ENCODE measurements at places on chromosomes 2 and 18.

DNA sequence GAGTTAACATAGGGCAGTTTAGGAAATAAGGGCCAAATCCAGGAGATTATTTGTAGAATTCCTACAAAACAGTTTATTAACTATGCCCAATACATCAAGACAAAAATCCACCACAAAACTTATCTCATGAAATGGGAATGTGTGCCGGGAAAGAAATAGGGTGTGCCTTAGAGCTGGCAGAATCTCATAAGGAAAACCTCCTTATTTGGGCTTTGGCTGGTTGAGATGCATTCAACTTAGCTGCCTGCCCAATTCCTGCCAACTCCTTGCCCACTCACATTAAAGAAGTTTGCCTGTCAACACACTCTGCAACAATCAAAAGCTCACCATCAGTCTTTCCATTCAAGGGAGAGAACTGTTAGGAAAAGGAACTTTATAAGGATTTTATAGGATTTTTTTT lies 500.6 kb downstream of the SATB2 start:
- no peak for DNase-seq

DNA sequence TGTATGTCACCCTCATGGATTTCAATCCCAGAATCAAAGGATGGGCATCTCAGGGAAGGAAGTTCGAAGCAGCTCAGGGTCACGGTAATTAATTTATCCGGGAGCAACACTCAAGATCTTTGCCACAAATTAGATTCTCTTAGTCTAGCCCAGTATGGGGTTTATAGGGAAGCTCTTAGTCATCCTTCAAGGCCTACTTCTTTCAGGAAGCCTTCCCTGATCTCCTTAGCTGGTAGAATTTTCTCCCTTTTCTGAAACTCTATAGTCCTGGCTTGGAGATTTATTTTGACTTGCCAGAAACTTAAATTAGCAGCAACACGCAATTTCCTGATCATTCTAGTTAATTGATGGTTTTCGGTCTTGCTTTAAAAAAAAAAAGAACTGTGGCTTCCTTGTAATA lies 20.5 kb upstream of the GREB1 start:
- DNase-seq, result no peak

DNA sequence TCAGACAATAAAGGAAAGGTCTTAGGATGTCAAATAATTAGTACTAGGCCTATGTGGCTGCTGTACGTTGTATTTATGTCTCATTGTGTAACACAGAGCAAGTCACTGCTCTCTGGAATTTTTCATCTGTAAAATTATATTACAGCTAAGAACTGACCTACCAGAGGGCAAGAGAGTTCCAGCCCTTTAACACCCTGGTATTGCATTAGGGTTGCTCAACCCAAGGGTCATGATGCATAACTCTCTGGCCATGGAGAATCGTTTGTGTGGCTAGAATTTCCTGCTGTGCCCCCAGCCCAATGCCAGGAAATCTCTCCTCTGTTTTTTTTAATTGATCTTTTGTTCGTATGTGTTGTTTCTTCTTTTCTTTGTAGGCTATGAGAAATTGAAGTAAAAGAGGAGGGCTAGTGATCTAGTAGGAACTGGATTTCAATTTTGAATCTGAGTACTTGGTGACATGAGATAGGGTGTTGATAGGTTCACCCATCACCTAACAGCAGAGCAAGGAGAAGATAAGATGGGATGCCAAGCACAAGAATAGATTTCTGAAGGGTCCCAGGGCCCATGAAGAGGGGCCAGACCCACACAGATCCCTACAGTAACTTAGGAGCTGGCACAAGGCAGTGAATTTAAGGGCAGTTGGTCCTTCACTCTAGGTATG lies 571.2 kb upstream of the TNP1 start:
- DNase-seq, result no peak

- DNase-seq, result no peak
These were observed 33.0 kb downstream of the COL5A2 start for GRCh38 chr2:189146553-189146952.

GRCh38 chr2:227043981-227044380 lies 120.0 kb downstream of the COL4A4 start:
- no peak for DNase-seq

GRCh38 chr2:161423421-161424393 lies 7.6 kb downstream of the TBR1 start:
- peak; percentile 27 for DNase-seq

- no peak for DNase-seq
These were observed 18.5 kb upstream of the TMEM178A start for GRCh38 chr2:39647104-39647765.

GRCh38 chr2:24845691-24846090 lies 52.5 kb downstream of the CENPO start:
- DNase-seq, result no peak

DNA sequence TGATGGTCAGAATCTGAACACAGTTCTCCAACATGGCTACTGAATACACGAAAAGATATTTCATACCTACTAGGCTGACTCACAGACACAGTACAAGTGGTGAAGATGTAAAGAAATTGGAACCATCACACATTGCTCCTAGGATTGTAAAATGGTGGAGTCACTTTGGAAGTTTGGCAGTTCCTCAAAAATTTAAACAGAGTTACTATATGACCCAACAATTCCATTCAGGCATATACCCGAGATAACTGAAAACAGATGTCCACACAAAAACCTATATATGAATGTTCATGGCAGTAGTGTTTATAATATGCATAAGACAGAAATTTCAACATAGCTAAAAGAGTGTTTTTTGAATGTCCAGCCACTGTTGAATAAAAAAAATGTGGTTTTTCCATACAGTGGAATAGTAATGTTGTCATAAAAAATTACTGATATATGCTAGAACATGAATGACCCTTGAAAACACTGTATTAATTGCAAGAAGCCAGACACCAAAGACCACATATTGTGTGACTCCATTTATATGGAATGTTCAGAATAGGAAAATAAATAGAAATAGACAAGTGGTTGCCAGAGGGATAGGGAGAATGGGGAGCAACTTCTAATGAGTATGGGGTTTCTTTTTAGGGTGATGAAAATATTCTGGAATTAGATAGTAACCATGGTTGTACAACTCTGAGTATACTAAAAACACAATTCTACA lies 10.1 kb downstream of the RMP24 start:
- no peak for DNase-seq

GRCh38 chr18:23149570-23149969 lies 14.3 kb downstream of the CABLES1 start:
- no peak for DNase-seq

GRCh38 chr2:238159071-238159539 lies 335 bp downstream of the ERFE start:
- no peak for DNase-seq

DNA sequence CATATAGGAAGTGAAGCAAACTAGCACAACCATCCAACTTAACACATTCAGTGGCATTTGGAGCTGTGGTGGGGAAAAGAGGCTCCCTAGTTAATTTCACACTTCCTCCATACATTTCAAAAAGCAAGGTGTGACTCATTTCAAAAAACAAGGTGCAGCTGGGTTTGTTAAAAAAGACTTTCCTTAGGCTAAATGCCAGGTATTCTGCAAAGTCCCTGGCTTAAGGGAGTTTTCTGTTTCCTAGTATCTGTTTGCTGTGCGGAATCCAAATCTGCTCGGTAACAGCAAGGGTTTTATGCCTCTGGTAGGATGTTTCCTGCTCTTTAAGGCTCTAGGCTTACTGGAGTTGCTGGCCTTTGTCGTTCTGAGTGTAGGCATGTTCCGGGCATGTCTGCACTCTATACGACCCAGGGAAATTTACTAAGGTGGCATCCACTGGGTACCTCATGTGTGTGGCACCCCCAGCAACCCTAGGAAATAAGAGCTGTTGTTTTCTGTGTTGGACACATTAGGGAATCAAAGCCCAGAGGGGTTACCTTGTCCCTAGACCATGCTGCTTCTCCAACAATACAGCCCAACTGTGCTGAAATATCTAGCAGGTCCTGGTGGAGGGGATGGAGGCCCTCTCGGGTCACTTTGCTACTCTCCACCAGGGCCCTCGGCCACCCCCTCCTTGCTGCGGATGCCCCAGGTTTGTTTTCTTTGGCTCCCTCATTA lies 634 bp upstream of the MSGN1 start:
- DNase-seq, result no peak

DNA sequence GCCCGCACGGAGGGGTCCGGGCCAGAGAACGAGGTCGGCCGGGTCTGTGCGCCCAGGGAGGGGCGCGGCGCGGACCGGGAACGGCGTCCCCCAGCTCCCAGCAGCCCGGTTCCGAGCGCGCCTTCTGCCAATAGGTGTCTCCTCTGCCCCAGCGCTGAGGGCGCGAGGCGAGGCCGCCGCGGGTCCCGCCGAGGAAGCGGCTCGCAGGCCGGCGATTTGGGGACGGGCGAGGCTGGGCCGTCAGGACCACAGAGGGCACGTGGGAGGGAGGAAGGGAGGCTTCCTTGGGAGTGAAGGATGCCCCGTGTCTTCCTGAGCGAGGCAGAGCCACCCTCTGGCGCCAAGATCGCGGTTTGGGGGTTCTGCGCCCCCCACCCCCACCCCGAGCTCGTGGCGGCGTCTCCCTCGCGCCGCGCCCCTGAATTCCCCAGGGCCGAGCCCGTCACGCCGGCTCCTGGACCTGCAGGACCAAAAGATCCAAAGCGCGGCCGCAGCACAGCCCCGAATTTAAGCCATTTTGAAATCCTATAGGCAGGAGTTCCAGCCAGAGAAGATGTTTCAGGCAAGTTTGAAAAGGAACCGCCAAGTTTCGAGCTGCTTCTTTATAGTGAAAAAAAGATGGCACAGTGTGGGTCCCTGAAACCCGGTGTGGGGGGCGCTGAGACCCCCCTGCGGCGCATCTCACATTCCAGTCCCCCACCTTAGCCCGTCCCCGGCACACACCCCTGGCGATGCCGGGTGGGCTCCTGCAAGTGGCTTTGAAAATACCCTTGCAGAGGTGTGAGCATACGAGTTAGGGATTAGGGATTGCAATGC lies 909 bp downstream of the NFATC1 start:
- no peak for DNase-seq

- DNase-seq, result no peak
These were observed 897.3 kb upstream of the DDX18 start for GRCh38 chr2:116917196-116917595.

DNA sequence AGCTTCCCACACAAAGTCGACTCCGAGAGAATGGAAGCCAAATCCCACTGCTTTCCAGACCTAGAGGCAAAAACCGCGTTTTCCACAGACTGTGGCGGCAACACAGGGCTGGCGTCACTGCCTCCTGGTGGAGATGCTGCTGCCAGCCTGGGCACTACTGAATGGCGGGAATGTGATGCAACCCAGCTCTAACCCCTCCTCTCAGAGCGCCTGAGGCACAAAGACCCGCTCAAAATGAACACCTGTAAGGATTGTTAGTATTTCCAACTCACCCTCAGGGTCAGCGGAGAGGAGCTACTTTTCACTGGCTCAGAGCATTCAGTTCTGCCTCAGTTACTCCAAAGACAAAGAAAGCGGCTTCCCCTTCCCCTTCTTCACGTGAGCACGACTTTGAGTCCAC lies 548.0 kb upstream of the SALL3 start:
- DNase-seq, result no peak

GRCh38 chr2:168708080-168708479 lies 94.4 kb upstream of the NOSTRIN start:
- DNase-seq, result no peak
